AG08395 (cell line): ENCODE measurements at places on chromosomes 2 and 18.

DNA sequence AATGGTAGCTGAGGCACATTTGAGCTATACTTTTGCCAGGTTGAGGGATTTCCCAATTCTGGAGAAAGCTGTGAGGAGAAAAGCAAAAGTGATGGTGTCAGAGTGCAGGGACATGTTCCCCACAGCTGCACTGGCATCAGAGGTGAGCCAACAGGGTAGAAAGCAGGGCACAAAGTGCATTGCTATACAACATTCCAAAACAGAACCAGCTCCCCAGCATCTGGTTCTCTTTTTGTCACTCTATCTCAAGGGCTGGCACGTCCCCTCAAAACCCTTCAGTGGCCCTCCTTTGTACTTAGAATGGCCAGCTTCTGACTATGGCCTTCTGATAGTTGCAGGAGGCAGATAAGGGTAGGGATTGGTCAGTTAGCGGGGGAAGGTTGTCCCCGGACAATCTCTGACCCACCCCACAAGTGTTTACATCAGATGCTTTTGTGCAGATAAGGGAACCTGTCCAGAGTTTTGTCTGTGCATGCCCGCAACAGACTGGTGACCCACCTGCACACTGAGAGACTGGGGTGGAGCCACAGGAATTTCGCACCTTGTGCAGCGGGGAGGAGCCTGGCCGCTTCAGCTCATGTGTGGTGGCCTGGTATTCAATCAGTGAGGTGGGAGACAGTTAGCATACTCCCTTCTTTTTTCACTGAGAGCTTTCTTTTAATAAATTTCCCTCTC lies 31.0 kb upstream of the TMEM17 start:
- no peak for DNase-seq

DNA sequence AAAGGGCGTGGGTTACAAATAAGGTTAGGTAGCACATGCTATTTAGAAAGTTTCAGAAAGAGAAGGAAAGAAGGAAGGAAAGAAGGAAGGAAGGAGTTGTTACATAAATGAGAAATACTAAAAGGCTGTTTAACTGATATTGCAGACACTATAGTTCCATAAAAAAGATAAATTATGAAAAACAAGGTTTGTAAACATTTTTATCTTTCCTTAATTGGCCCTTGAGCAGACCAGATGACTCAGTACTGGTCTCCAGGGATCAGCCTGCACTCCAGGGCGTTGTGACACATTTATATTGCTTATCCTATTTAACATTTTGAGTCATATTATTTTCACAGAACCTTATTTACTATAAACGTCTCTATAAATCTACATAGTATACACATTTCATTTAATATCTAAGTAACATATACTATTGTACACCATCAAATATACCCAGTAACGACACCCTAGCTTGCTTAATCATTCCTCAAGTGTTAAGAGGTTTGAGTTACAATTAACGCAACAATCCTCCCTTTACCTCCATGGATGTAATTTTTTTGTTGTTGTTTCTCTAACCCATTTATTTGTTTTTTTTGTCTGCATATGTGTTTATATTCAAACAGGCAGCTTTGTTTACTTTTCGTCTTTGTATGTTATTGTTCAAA lies 2.8 kb upstream of the RAB31 start:
- DNase-seq: peak; percentile 77

DNA sequence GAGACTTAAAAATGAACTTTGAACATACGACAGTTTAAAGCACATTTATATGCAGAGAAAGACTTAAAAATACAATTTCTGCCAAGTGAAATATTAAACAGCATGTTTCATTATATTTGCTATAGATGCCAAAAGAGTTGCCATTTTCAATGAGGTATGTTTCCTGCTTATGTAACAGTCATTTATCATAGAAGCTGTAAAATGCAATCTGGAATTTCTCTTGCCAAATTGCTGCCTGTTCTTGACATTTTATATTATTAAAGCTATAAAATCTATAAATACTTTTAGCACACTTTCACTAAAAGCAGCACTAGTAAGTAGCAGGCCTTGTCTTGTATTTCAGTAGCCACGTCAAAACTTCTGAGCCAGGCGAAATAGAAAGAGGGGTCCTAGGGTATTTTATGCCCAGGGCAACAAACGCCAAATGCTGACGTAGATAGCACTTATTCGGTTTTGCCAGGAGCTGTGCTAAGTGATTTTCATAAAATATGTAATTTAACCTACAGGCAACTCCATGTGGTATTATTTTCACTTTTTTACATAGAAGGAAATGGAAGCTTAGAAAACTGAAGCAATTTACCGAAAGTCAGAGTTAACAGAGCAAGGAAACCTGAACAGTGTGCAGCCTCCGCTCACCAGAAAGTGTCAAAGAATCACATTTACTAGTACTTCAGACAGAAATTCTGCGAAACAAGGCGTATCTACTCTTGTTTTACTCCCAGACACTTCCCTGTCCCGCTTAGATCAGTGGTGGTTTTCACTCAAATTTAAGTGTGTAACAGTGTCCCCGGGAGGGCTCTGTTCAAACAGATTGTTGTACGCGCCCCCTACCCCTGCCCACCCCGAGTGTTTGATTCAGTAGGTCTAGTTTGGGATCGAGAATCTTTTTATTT lies 1.2 kb upstream of the CYP20A1 start:
- no peak for DNase-seq

GRCh38 chr2:173355132-173355865 lies 627 bp downstream of the CDCA7 start:
- peak; percentile 58 for DNase-seq

GRCh38 chr2:18803141-18803939 lies 214.0 kb upstream of the NT5C1B start:
- DNase-seq: no peak
